ENCODE measurements at places on chromosomes 1 and 21. TPM values are rescaled to one million over a fixed set of nuclear protein-coding genes. Genes with fewer than 3 reads are reported as not detected.

DNA sequence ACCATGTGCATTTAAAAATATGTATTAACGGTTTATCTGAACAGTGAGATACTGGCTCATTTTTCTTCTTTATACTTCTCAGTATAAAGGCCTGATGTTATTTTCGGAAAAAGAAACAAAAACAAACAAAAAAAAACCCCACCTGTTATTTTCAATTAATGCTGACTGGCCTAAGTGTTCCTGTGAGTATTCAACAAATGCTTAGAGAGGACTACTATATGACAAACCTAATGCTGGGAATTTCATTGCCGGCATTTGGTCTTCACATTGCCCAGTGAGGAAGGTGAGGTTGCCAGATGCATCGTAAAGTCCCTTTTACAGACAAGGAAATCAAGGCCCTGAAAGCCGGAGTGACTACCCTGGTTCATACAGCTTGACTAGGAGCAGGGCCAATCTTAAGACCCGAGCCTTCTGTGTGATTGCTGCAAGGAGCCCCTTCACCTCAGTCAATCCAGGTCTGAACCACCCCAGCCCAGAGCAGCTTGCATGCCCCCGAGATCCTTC is 599 bp downstream of the MRPL24 start:
- no peak for DNase-seq

DNA sequence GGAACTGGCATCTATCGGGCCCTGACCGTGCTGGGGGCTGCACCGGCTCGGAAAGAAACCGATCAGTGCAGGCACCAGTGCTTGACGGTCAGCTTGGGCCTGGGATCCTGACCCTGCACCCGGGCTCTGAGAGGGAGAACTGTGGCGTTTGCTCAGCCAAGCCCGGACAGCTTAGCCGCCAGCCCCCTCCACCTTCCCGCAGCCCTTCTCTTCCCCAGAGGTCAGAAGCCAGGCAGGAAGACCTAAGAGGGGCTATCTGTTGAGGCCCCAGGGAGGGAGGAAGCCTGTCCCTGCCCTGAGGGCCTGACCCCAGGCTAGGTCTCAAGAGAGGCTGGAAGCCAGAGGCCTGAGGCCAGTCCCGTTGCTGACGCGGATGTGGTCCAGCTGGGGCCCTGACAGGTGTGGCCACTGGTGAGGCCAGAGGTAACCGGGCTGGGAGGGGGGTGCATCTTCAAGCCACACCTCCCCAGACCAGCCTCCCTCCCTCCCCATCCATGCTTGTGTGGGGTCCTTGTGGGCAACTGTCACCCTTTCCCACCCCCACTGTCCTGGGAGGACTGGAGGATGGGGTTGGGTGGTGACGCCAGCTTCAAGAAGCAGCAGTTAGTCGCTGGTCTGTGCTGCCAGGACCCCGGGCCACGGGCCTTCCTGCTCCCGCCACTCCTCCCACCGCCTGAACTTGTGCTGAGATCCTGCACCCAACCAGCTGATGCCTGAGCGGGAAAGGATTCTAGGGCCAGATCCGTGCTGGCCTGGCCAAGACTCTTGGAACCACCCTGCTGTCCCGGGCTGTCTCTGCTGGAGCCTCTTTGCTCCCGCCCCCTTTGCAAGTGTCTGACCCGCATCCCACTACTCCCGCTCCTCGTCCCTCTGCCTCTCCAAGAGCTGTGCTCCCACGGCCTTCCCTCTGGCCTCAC is 2.6 kb upstream of the DVL1 start:
- DNase-seq, result no peak

DNA sequence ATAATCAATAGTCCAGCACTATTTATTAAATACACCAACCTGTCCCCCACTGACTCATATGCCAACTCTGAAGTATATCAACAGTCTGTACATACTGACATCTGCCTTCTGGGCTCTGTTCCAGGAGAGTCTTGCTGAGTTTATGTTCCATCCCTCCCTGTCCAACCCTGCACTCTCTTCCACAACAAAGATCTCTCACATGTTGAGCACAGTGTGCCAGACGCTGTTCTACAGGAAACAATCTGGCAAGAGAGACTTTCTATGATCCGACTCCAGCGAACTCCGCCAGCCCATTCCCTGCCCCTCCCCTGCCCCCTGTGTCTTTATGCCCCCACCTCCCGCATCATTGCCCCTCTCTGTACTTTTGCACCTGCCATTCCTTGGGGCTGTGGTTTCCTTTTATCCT is 3.4 kb downstream of the LACTBL1 start:
- no peak for DNase-seq

DNA sequence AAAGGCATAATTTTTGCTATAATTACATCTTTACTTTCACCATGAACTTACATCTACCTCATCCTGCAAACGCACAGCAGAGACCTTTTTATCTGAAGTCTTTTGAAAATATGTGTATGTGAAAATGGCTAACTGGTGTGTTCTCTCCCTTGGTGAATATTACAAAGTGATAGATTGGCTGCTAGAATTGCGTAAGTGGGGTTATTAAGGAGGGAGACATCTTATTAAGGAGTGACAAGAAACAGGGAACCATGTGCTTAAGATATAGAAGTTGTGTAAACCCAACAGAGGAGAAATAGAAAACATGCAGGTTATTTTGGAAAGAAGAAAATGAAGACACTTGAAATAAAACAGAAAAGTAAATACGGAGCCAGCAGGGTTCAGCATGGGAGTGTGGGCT is 7.8 kb downstream of the KCNJ15 start:
- no peak for DNase-seq

DNA sequence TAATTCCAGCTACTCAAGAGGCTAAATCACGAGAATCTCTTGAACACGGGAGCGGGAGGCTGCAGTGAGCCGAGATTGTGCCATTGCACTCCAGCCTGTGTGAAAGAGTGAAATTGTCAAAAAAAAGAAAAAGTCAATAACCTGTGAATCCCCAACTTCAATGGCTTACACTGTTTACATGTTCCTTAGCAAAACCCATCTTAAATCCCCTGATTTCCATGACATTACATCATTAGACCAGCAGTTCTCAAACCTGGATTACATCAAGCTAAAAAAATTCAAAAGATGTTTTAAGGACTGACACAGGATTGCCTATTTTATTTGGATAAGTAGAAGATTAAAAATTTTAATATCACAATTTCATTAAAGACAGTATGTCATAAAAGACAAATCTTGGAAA is 12.4 kb downstream of the GPBP1L1 start:
- DNase-seq, result no peak

DNA sequence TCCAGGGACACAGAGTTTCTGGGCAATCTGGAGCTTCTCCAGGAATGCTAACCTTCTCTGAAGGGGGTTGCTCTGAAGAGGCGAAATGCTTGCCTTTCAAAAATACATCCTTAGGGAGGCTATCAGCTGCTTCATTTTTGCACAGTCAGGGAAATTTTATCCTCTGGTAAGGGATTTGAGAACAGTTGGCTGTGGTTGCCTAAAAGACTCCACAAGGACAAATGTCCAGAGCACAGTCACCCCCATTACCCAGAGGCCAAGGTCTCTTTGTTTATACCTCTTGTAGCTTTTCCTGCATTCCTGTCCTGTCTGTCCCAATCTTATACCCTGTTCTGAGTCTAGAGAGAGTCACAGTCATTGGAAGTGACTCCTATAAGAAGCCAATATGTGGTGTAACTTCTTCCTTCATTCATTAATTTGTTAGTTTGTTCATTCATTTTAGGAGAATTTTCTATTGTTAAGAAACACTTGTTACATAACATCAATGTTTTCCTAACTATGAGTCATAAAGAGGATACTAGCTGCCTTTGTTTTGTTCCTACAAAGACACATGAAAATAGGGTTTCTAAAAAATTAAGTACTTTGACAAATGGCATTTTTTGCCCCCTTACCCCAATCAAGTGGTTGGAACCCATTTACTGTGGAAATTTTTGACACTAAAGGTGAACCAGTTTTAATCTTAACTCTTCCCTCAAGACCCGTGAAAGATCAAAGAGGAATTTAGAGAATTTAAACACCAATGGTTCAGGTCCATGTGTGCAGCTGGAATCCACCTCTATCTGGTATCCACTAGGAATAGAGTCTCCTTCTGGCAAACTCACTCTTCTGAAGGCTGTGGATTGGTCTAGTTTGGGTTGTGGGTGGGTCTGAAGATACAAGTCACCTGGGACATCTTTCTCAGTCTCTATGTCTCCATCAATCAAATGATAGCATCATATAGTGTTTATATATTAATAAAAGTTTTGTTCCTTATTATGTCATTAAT is 47.1 kb downstream of the GPR88 start:
- DNase-seq, result no peak

DNA sequence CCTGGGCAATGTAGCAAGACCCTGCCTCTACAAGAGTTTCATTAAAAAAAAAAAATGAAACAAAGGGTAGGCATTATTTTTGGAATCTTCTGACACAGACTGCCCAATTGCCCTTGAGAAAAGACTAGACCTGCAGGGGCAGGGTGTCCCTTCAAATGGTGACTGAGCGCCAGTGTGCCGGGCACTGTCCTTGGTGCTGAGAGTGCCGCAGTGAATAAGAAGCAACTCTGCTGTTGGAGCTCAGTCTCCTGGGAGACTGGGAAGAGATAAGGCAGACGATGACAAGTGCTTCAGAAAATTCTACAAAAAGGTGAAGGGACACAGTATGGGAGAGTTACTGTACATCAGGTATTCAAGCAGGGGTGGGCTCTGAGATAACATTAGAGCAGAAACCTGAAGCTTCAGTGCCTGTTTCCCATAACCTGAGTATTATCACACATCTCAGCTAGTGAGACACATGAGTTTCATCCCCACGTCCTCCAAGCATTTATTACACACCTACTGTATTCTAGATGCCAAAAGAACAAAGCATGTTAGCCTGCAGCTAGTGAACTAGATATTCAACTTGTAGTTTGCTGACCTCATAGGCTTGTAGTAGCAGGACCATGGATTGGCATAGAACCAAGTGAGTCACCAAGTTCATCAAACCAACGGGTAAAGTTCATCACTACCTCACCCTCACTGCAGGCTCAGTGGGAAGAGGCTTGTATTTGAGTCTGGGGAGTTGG is 18.4 kb upstream of the RPL11 start:
- peak; percentile 59 for DNase-seq

GRCh38 chr1:150696590-150696989 is 364 bp downstream of the GOLPH3L start:
- DNase-seq, result no peak

- DNase-seq, result peak; percentile 86
Measured at GRCh38 chr1:15678578-15678977, 5.5 kb upstream of the PLEKHM2 start.

- no peak for DNase-seq
Measured at GRCh38 chr1:202639500-202639899, 70.8 kb downstream of the SYT2 start.

- peak; percentile 73 for DNase-seq
Measured at GRCh38 chr1:240765732-240766363, 153.9 kb upstream of the GREM2 start.

- no peak for DNase-seq
Measured at GRCh38 chr1:62823556-62823955, 39.6 kb downstream of the ATG4C start.

DNA sequence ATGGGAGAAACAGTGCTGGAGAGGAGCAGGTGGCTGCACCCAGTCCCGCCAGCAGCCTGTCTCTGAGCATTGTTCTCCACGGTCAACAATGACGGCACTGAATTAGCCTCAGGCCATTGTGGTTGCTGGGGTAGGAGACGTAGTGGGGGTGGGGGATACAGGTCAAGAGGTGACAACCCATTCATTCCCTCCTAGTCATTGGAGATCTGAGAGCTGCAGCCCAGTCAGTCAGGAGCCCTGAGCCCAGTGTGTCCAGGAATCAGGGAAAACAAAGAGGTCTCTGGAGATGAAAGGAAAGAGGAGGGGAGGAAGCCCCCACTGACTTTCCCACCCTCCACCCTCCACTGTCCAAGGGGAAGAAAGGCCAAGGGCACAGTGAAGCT is 15.3 kb downstream of the SMIM12 start:
- no peak for DNase-seq

DNA sequence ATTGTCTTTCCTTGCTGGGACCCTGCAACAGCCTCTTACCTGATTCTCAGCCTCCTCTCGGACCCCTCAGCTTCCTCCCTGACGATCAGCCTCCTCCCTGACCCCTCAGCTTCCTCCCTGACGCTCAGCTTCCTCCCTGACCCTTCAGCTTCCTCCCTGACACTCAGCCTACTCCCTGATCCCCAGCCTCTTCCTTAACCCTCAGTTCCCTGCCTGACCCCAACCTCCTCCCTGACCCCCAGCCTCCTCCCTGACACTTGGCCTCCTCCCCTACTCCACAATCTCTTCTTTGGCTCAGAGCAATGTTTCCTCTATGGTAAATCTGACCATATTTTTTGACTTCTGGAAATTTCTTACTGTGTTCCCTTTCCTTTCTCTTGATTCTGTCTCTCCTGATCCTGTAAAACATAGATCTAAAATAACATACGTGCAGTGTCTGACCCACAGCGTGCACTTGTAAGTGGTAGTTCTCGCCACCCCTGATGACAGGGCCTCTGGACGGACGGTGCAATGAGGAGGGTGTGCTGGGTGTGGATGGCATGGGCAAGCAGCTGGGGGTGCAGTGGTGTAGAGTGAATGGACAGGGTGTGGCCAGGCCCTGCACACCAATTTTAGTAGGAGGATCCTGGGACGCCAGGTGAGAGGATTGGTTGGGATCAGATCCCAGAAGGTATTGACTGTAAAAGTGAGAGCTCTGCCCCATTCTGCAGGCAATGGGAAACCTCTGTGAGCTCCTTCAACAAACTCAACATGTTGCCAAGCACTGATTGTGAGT is 264.1 kb downstream of the FOXD2 start:
- no peak for DNase-seq

GRCh38 chr1:42928859-42929258 is 29.8 kb downstream of the SLC2A1 start:
- DNase-seq, result no peak

- no peak for DNase-seq
Measured at GRCh38 chr1:47881505-47882442, 115.4 kb downstream of the TRABD2B start.

GRCh38 chr1:15282810-15283474 is 35.9 kb downstream of the FHAD1 start:
- no peak for DNase-seq

- no peak for DNase-seq
Measured at GRCh38 chr21:42049578-42050430, 21.3 kb upstream of the UMODL1 start.

- DNase-seq, result no peak
Measured at GRCh38 chr1:36139521-36139920, 9.8 kb downstream of the TRAPPC3 start.

Gene SH2D1B
- not detected for total RNA-seq

Gene PRR9
- not detected for total RNA-seq

Gene DENND2C
- total RNA-seq, result 0.84 TPM

Gene ENO1
- 4,382 TPM for total RNA-seq

Gene GJC2
- total RNA-seq, result not detected

Gene NFYC
- 16.2 TPM for total RNA-seq

Gene RORC
- total RNA-seq, result 0.24 TPM

Gene PPIAL4G
- total RNA-seq, result not detected

Gene CKS1B
- total RNA-seq, result 305 TPM

Gene HSD3B1
- total RNA-seq, result not detected
